Activated T-cell treated with anti-CD3 and anti-CD28 coated beads, Interleukin-2, amount 50 U/mL, for 48 hours (primary cell): ENCODE measurements at places on chromosomes 1 and 21.

- DNase-seq, result no peak
These were observed 192.7 kb upstream of the NFIA start for GRCh38 chr1:60889709-60890108.

- DNase-seq, result no peak
These were observed 17.2 kb downstream of the SASS6 start for GRCh38 chr1:100115524-100115923.

DNA sequence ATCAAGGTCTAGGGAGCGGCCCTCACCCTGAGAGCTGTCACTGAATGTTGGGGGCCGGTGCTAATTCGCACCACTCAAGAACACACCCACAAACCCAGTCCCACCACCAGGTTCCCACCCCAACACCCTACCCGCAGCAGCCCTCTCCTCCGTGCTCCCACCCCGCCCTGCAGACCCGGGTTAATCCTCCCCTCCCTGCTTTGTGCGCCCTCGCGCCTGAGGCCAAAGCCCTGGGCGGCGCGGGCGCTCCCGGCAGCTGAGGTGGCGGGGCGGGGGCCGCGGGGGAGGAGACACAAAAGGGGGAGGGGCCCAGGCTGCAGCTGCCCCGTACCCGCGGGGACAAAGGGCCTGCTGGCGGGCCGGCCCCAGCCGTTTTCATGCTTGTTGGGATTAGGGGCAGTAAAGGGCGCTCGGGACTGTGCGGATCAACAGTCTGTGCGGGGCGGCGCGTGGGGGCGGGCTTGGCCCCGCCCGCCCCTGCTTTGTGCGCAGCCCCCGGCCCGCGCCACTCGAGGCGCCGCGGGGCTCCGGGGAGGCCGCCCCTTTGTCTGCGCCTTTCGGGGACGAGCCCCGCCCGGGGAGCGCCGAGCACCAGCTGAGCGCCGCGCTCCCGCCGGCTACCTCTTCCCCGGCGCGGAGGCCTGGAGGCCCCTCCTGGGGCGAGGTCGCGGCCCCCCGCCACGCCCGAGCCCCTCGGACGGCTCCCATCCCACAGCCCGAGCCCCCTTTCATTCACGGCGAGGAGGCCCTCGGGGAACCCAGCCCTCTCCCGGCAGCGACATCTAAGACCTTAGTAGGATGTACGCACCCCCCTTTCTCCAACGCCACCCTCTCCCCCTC is 10.9 kb downstream of the C1orf216 start:
- peak; percentile 49 for DNase-seq

- DNase-seq, result no peak
These were observed 12.4 kb downstream of the GPBP1L1 start for GRCh38 chr1:45673956-45674355.

DNA sequence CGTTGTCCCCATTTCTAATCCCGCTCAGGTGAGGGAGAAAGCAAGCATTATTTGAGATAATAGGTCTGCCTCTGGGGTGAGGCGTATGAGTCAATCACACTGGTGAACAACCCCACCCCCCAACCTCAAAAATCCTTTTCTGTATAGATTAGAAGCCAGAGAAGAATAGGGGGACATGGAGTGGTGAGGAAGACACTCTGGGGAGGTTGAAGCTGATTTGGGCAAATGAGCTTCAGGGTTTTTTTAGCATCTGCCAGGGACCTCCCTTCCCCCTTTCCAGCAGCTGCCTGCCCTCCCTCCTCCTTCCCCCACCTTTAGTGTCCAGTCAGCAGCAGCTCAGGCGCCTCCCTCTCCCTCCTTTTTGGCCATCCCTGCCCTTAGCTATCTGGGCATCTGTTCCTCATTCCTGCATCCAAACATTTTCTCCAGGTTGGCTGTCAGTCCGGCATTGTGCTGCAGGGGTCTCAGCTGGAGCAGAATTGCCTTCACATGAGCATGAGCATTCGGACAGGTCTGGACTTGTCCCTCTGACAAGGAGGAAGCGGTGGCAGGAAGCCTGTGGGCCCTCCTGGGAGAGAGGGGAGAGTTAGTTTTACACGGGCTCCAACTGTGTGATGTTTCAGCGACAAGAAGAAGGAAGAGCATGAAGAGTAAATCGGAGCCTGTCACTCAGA is 30.8 kb upstream of the PTGFRN start:
- peak; percentile 24 for DNase-seq

DNA sequence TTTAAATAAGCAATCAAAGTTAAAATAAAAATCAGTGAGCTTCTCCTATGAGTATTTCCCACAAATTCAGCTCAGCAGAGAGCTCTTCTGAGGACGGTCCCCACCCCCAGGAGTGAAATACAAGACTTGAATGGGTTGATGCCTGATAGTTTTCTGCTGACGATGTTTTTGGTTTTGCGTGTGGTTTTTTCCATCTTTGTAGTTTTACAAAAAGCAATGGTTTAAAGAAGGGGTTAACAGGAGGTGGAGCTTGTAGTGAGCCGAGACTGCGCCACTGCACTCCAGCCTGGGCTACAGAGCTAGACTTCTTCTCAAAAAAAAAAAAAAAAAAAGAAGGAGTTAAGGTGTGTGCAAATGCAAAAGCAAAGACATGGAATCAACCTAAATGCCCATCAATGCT is 171.7 kb upstream of the COA6 start:
- no peak for DNase-seq

- no peak for DNase-seq
These were observed 28.4 kb upstream of the NLRP3 start for GRCh38 chr1:247387565-247387964.

- no peak for DNase-seq
These were observed 158.5 kb downstream of the DNM3 start for GRCh38 chr1:171999756-172000155.

- DNase-seq, result no peak
These were observed 869 bp downstream of the NAV1 start for GRCh38 chr1:201539561-201540431.

DNA sequence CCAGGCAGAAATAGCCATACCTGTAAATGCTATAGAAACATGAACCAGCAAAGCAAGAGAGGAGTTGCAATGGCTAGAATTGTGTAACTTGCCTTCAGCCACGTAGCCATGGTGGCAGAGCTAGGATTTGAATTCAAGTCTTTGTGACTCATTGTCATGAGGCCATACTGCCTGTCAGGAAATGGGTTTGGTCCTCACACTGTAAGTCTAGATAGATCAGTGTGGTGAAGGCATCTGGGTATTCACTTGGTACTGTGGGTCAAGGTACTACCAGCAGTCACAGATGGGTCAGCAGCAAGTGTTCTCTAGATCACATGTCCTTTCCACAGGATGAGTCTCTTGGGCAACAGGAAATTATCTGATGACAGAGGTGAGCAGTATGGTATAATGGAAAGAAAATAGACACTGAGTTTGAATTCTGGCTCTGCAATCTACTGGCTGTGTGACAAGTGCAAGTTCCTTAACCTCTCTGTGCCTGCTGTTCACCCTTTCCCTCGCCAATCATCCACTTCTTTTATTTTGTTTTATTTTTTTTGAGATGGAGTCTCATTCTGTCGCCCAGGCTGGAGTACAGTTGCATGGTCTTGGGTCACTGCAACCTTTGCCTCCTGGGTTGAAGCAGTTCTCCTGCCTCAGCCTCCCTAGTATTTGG is 36.9 kb downstream of the FGGY start:
- peak; percentile 20 for DNase-seq

GRCh38 chr1:150080784-150081183 is 13.2 kb downstream of the VPS45 start:
- no peak for DNase-seq

- no peak for DNase-seq
These were observed 155.8 kb downstream of the NTMT2 start for GRCh38 chr1:170301596-170301995.

- DNase-seq, result no peak
These were observed 6.7 kb upstream of the SH2D2A start for GRCh38 chr1:156823210-156823790.

GRCh38 chr21:42058631-42059111 is 12.4 kb upstream of the UMODL1 start:
- no peak for DNase-seq

DNA sequence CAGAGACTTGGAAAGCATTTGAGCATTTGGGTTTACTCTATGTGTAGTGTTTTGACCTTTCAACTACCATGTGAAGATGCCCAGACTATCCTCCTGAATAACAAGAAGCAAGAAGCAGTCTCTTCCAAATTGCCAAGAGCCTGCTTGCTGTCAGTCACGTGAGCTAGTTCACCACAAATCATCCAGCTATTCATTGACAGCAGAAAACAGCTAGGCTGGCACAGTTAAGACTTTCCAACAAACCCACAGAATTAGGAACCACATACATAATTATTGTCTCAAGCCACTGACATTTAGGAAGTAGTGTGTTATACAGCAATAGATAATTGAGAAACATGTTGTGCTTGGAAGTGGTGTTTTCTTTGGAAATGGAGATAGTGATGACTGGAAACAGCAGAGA is 1652.0 kb downstream of the NCAM2 start:
- DNase-seq, result no peak

- peak; percentile 99 for DNase-seq
These were observed 588 bp upstream of the IGSF8 start for GRCh38 chr1:160098852-160099561.

GRCh38 chr21:33608559-33608958 is 20.1 kb upstream of the DONSON start:
- DNase-seq, result no peak

DNA sequence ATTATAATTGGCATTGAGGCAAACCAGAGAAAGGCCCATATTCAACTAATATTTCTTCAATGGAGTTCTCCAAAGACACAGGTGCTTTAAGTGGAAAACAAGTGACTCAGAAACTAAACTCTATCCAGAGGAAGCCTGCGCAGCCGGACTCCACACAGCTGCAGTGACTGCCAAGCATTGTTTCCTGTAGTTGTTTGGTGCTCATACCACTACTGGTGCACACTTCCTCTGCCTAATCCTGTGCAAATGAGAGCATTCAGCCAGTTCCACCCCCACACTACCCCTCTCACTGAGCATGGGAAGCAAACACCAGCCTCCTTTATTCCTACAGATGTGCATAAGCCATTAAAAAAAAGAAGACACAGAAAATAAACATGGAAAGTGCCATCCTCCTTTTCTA is 102.9 kb downstream of the VAV3 start:
- DNase-seq, result no peak

DNA sequence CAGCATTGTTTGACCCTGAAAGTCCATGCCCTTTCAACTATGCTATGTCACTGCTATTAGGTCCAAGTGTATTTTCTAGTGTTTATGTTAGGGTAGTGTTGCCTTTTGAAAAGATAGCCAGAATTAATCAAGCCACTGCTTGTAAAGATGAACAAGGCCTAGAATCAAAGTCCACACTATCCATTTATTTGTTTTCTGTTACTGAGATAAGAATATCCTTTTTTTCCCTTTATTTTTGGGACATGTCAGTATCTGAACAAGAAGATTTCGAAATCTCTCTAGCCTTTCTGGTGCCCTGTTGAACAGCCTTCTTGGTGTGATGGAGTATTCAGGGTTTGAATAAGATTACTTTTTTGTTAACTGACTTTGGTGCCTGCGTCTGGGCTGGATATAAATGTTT is 16.7 kb downstream of the UBAP2L start:
- DNase-seq, result no peak

DNA sequence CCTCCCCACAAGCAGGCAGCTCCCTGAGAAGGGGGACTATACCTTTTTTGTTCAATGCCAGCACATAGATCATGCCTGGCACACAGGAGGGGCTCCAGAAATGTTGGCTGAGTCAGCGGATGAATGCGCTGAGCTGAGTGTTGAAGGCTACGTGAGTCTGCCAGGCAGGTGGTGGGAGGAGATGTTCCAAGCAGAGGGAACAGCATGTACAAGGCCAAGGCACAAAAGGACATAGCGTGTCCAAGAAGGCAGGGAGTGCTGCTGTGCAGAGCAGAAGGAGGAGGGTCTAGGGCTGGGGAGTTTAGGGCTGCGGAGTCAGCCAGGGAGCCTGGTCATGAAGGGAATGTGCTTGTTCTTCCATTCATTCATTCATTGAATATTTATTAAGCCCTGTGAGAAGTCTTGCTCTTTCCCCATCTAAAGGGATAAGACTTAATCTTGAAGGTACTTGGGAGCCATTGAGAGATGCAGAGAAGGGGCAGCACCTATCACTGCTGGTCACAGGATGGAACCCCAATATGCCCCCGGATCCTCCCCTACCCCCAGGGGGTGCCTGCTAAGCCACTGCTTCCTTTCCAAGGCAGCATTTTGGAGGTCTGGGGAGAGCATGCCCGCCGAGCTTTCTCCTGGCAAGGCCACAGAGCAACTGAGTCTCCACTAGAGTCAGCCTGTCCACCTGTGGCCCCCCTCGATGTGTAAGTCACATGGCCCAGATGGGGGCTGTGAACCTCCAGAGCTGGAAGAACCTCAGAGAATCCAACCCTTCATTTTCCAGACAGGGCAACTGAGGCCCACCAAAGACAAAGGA is 31.2 kb upstream of the LAPTM5 start:
- DNase-seq, result no peak

DNA sequence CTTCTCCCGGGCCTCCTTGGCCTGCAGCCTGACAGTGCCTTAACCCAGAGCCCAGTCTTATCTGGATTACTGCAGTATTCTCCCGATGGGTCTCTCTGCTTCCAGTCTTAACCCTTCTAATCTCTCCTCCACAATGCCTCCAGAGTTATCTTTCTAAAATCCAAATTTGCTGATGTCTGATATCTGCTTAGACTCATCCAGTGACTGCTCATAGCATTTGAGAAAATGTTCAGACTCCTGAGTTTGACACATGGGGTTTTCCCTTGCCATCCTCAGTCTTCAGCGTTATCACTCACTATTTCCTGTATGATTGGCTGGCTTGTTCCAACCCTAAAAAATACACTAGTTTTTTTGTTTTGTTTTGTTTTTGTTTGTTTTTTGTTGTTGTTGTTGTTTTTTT is 102.0 kb downstream of the FMN2 start:
- no peak for DNase-seq

GRCh38 chr1:75613916-75614315 is 3.0 kb upstream of the SLC44A5 start:
- DNase-seq, result no peak

- DNase-seq, result no peak
These were observed 773 bp downstream of the RABIF start for GRCh38 chr1:202888221-202888530.

- DNase-seq, result no peak
These were observed 48.7 kb upstream of the GPR153 start for GRCh38 chr1:6309564-6309963.

GRCh38 chr21:19392390-19392789 is 988.8 kb upstream of the TMPRSS15 start:
- no peak for DNase-seq

- DNase-seq, result no peak
These were observed 185.3 kb downstream of the NRIP1 start for GRCh38 chr21:14879458-14879857.

DNA sequence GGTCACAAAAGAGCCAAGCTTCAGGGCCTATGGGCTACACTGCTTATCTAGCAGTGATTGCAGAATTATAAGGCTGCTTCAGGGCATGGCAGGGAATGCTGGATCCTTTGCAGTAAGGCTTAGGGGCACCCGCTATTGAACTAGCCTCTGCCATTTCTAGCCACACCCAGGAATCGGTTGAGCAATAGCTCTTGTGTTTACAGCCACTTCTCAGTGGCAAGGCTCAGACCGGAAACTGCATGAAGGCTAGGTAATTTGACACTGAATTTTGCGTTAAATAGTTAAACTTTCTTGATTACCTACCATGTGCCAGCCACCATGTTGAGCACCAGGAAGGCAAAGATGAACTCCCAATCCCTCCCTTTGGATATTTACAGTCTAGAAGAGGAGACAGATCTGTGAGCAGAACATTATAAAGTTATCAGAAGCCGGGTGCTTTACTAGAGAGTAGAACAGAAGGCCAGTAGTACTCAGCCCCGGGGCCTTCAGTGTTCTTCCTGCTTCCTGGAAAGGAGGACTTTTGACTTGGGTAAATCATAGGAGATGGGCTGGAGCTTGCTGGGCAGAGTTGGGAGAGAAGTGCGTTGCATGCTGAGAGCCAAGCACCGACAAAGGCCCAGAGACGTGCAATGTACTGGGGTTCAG is 98.6 kb upstream of the LPGAT1 start:
- no peak for DNase-seq

- DNase-seq, result no peak
These were observed 268.7 kb downstream of the PTGER3 start for GRCh38 chr1:70778934-70779333.
